HuH-7.5 (cell line): ENCODE measurements at places on chromosomes 2 and 18.

DNA sequence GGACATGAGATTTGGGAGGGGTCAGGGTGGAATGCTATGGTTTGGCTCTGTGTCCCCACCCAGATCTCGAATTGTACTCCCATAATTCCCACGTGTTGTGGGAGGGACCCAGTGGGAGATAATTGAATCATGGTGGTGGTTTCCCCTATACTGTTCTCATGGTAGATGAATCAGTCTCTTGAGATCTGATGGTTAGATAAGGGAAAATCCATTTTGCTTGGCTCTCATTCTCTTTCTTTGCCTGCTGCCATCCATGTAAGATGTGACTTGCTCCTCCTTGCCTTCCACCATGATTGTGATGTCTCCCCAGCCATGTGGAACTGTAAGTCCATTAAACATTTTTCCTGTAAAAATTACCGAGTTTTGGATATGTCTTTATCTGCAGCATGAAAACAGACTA lies 80.9 kb upstream of the GALNT5 start:
- no peak for DNase-seq

- no peak for DNase-seq
Measured at GRCh38 chr2:43273529-43273928, 47.1 kb upstream of the ZFP36L2 start.

- no peak for DNase-seq
Measured at GRCh38 chr18:70499218-70499691, 210.4 kb downstream of the SOCS6 start.

GRCh38 chr2:160347269-160347863 lies 146.2 kb downstream of the RBMS1 start:
- no peak for DNase-seq

- DNase-seq, result peak; percentile 75
Measured at GRCh38 chr2:148876595-148877402, 1.8 kb downstream of the KIF5C start.

DNA sequence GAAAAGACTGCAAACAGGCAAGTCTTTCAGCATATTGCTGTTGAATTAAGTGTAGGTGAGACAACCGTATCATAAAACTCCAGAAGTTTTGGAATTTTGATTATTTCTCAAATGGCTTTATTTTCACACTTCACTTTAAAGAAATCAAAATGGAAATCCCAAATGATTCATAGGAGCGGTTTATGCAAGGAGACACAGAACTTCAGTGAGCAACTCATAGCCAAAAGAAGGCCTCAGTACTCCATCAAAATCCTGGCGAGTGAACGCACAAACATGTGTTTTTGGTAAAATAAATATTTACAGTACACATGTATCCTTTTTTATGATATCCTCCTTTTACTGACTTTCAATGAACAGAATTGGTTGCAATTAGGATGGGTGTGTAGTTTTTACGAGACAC lies 140.4 kb upstream of the APCDD1 start:
- no peak for DNase-seq

- no peak for DNase-seq
Measured at GRCh38 chr2:236754271-236754944, 184.8 kb downstream of the ACKR3 start.

DNA sequence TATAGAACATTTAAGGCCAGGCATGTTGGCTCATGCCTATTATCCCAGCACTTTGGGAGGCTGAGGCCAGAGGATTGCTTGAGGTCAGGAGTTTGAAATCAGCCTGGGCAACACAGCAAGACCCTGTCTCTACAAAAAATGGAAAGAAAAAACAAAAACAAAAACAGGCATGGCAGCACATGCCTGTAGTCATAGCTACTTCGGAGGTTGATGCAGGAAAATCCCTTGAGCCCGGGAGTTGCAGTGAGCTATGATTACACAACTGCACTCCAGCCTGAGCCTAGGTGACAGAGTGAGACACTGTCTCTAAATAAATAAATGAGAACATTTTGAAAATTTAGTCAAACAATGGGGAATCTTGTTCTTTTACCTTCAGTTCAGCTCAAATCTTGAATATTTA lies 12.1 kb upstream of the YES1 start:
- DNase-seq, result no peak

GRCh38 chr2:117917223-117917917 lies 96.5 kb downstream of the CCDC93 start:
- DNase-seq, result peak; percentile 16

GRCh38 chr2:96097951-96098823 lies 18.2 kb downstream of the ADRA2B start:
- DNase-seq, result no peak

DNA sequence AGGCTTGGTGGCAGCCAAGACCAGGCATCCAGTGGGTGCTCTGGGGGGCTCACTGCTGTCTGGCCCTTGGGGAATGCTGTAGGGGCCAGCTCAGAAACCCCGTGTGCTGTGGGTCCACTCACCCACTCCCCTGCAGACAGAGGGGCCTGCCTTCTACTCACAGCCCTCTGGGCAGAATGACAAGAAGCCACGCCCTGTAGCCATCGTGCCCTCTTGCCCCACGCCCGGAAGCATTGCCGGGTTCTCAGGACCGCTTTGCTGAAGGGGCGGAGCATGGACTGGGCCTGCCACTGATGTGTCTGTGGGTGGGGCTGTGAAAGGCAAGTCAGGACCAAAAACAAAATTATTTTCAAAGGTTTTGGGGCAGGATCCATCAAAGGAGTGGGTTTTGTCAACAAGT lies 27.8 kb downstream of the GLI2 start:
- no peak for DNase-seq

DNA sequence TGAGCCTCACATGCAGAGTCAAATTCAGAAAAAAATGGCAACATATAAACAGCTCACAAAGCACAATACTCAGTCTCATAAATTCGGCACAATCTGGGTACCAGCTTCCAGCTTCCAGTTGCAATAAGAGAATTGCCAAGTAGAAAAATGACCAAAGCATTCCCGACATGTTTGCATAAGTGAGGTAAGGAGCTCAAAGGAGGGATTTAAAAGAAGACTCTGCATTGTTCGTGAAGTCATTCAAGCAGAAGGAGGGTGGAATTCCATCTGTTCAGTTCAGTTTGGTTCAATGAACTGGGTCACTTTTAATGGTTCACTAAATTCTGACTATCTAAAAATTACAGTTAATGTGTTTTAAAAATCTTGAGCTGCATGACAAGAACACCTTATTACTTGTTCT lies 106.7 kb upstream of the KLHL14 start:
- DNase-seq, result no peak

DNA sequence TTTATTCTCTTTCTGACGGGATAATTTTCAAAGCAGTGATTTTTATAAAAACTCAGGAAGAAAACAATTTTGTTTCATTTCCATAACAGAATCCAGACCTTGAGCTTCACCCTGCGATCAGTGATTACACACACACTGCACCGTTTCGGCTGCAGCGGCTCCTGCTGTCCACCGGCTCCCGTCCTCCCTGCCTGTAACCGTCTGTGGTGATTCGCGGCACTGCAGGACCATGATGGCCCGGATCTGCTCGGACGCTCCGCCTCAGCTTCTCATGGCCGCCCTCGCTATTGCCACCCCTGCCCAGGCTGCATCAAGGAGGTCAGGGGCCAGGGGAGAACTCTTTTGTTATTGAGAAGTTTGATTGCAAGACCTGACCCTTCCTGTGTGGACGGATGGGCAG lies 246.1 kb downstream of the TWIST2 start:
- DNase-seq, result no peak

GRCh38 chr18:35753306-35753910 lies 171.9 kb downstream of the GALNT1 start:
- no peak for DNase-seq

- no peak for DNase-seq
Measured at GRCh38 chr2:15814403-15814802, 125.9 kb upstream of the MYCN start.

GRCh38 chr2:40564184-40564583 lies 112.3 kb upstream of the SLC8A1 start:
- DNase-seq, result no peak

DNA sequence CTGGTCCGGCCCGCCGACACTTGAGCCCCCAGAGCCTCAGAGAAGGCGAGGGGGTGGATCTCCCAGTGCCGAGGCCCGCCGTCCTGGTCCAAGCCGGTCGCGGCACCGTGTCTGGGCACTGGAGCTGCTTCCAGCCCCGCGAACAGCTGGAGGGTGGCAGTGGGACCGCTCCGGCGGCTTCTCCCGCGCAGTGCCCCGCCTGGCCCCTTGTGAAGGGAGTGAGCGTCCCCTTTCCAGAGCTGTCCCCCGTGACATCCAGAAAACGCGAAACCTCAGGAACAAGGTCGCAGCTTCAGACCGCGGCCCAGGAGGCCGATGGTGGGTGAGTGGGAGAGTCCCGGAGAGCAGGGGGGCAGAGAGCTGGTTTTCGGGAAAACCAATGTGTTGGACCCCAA lies 579 bp upstream of the EMX1 start:
- peak; percentile 52 for DNase-seq

DNA sequence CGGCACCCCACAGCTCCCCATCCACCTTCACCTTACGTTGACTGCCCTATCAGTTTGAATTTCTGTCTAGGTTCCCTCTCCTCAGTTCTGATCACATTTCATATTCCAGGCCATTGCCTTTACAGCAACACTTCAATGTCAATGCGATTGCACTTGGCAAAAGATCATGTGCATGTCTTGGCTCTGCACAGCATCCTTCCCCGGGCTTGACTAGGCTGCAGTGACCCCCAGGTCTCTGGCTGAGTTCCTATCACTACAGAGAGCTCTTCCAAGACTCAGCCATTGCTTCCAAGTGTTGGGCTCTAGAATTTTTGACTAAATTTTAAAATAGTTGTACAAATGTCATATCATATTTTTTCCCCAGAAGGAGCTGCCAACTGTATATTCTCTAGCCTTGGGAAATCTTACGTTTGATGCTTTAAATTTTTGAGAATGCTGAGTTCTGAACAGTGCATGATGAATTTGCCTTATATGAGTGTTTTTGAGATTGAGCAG lies 103.8 kb upstream of the NEDD4L start:
- DNase-seq, result no peak

- DNase-seq, result no peak
Measured at GRCh38 chr2:25825238-25825637, 53.0 kb downstream of the ASXL2 start.

GRCh38 chr18:53861185-53861584 lies 363.3 kb downstream of the MBD2 start:
- DNase-seq, result no peak

DNA sequence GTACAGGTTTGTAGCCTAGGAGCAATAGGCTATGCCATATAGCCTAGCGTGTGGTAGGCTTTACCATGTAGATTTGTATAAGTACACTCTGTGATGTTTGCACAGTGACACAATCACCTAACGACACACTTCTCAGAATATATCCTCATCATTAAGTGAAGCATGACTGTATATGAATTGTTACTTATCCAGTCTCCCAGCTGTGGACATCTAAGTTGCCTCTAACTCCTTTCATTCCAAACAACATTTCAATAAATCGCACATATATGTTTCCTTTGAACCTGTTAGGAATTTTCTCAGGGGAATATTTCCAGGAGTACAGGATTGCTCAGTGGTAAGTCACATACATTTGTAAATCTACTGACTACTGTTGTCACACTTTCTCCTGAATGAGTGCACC lies 90.0 kb downstream of the ARHGAP15 start:
- DNase-seq, result no peak

GRCh38 chr2:53235836-53236582 lies 531.6 kb upstream of the CHAC2 start:
- DNase-seq, result no peak

- no peak for DNase-seq
Measured at GRCh38 chr2:186347472-186347871, 138.6 kb upstream of the ZC3H15 start.

- no peak for DNase-seq
Measured at GRCh38 chr2:17805166-17805565, 11.1 kb upstream of the MSGN1 start.

DNA sequence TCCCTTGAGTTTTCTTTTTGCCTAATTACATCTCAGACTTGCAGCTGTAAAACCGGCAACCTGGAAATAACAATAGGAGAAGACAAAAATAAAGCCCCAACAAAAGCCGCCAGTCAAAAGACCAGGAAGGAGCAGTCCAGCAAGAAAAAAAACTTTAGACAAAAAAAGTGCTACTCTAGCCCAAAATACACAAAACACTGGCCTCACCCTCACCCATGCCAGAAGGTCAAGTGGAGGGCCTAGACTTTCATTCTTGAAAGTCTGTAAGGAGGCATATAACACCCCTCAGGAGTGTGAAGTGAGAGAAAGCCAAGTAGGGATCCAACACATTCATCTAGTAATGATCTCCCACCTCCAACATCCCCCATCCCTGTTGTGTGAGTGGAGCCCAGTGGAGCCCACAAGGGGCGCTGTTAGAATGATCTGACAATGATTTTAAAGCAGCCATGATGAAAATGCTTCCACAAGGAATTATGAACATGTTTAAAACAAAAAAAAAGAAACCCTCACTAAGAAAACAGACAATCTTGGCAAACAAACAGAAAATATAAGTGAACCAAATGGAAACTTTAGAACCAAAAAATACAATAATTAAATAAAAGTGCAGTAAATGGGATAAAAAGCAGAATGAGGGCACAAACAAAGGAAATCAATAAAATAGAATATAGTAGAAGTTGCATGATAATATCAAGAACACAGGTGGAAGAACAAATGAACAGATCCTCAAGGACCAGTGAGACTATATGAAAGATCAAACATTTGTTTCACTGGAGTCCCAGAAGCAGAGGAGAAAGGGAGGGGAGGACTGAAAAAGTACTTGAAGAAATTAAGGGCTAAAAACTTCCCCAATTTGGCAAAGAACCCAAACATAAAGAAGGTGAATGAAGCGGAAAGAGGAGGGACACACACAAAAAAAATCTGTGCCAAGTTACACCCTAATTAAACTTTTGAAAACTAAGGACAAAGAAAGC lies 23.9 kb downstream of the SESTD1 start:
- DNase-seq, result no peak

GRCh38 chr18:50189160-50189559 lies 5.8 kb downstream of the MYO5B start:
- DNase-seq, result no peak

- no peak for DNase-seq
Measured at GRCh38 chr2:215594766-215595165, 158.9 kb upstream of the FN1 start.

DNA sequence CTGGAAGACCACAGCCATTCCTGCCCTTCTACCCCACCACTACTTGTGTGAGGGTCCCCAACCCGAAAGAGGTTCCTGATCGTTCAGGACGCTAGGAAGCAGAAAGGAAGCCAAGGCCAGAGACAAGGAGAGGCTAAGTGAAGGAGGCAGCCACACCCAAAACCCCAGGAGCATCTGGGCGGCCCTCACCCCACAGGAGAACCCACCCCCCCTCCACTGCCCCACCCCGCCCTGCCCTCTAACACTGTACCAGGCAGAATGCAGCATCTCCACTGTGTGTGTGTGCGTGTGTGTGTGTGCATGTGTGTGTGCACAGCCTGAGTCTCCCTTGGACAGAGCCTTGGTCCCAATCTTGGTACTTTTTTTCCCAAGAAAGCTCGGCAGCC lies 207.5 kb upstream of the HAAO start:
- no peak for DNase-seq

DNA sequence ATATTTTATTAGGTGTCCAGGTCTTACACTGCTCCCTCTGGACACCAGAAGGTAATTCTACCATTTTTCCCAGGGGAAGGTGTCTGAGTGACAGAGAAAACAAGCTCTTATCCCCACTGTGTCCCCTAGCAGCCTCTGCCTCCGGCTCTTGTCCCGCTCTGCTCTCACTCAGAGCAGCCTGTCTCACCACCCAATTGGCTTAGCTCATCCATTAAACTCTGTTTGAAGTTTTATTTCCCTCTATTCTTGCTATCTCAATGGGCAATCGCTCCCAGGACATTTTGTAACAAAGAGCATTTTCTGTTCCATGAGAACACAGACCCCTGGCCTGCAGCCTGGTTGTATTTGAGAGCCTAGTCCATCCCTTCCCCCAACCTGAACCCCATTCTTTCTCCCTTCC lies 90.6 kb upstream of the LDAH start:
- no peak for DNase-seq
